CD4-positive, alpha-beta memory T cell (primary cell): ENCODE measurements at places on chromosomes 1 and 21.

- DNase-seq = no peak
Observed at GRCh38 chr1:2326524-2326923, 64.8 kb downstream of the MORN1 start.

DNA sequence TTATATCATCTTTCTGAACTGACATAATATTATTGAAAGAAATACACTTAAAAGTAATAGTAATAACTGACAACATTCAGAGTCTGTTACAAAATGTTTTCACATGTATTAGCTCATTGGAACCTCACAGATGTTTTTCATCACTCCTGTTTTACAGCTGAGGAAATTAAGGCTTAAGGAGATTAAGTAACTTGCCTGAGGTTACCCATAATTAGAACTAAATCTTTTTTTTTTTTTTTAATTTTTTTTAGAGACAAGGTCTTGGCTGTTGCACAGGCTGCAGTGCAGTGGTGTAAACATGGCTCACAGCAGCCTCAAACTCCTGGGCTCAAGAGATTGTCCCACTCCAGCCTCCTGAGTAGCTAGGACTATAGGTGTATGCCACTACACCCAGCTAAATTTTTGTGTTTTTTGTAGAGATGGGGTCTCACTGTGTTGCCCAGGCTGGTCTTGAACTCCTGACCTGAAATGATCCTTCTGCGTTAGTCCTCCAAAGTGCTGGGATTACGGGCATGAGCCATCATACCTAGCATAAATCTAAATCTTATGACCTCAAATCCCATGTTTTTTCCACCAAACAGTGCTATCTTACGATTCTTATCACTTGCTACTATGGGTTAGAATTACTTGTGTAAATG, 64.7 kb upstream of the MACF1 start:
- no peak for DNase-seq

- no peak for DNase-seq
Observed at GRCh38 chr21:45861156-45861870, 120.3 kb upstream of the COL6A1 start.

DNA sequence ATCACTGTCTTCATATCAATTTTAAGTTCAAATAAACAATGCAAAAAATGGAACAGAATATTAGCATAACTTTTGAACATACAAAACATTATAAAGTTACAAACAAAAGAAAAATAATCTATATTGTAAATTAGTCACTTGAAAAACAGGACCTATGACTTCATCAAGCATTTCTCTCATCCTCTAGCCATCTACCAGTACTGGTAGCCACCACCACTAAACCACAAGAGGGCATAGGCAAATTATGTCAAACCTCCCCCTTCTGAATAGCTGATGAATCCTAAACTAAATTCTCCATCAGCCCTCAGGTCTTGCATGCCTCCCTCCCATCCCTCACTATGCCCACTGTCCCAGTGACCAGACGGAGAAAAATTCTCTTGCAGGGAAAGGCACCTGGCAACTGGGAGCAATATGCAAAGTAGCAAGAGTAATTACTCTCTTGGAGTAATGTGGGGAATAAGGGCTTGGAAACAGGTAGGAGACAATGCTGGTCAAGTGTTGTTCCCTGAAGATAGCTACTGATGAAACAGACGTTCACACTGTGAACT, 37.1 kb downstream of the SSX2IP start:
- DNase-seq = no peak
